Fibroblast of lung (primary cell): ENCODE measurements at places on chromosomes 7 and 10.

DNA sequence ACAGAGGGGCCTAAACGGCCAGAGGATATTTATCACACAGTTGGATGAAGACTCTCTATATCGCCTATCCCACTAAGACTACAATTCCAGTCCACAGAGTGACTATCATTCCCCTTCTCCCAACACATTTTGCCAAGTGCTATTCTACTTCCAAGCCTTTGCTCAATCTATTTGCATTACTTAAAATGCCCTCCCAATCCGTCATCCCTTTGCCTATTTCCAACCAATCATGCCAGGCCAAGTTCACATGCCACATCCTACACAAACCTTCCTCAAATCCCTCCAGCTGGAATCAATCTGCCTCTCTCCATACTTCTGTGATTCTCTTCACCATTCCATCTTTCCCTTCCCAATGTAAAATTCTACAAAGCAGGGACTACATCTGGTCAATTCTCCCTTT lies 38.2 kb downstream of the SMURF1 start:
- DNase-seq, result peak; percentile 38

GRCh38 chr7:111672901-111673300 lies 110.6 kb upstream of the IMMP2L start:
- DNase-seq, result no peak

- peak; percentile 63 for DNase-seq
Observed at GRCh38 chr10:115355162-115355760, 262.1 kb downstream of the ATRNL1 start.

DNA sequence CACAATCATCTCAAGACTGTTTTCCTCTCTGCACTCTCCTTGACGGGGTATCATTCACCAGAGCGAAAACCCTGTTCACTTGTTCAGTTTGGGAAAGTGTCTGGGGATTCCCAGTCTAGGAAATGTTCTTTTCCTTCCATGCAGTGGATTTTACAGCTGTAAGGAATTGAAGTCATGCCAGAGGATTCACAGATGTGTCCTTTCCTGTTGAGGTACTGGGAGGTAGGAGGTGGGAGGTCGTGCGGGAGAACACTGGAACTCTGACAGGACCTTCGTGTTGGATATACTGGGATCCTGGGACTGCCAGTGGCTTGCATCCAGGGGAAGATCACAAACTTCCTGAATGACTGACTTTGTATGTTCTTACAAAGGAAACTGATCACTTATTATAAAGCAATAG lies 185.5 kb downstream of the BMPER start:
- no peak for DNase-seq

DNA sequence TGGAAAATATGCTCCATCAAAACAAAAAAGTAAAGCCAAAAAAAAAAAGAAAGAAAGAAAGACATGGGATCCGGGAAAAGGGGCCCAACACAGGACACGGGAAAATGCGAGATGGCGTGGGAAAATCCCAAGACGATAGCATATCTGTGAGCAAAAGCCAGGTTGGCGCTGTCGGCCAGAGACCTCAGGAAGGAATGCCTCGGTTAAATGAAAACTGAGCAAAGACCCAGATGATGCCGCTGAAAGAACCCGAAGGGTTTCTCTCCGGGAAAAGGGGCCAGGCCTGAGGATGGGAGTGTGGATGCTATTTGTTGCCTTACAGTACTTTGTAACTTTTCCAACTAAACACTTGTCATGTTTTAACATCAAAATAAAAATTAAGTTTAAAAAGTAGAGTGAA lies 49.5 kb upstream of the PPP2R2D start:
- DNase-seq, result no peak

GRCh38 chr10:34428501-34428900 lies 386.6 kb downstream of the PARD3 start:
- DNase-seq, result no peak

GRCh38 chr10:124010563-124011131 lies 82.8 kb downstream of the CHST15 start:
- DNase-seq, result no peak

DNA sequence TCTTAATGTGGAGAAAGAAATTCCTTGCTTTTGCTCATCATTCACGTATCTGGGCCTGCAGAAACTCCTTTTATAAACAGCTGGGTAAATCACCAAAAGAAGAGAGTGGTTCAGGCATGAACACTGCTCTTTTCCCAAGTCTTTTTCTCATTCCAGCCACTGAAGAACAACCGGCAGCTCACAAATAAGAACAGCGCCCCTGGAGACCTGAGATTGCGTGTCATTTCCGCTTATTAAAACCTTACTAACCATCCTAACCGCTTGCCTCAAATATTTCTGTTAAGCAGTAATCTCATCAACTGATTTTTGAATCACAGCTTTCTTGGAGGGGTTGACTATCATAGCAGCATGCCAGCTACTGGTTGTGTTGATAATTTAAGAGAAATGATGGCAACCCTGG lies 213.0 kb upstream of the PLXNA4 start:
- DNase-seq, result no peak

GRCh38 chr10:43803791-43804190 lies 155.1 kb upstream of the ZNF32 start:
- no peak for DNase-seq

DNA sequence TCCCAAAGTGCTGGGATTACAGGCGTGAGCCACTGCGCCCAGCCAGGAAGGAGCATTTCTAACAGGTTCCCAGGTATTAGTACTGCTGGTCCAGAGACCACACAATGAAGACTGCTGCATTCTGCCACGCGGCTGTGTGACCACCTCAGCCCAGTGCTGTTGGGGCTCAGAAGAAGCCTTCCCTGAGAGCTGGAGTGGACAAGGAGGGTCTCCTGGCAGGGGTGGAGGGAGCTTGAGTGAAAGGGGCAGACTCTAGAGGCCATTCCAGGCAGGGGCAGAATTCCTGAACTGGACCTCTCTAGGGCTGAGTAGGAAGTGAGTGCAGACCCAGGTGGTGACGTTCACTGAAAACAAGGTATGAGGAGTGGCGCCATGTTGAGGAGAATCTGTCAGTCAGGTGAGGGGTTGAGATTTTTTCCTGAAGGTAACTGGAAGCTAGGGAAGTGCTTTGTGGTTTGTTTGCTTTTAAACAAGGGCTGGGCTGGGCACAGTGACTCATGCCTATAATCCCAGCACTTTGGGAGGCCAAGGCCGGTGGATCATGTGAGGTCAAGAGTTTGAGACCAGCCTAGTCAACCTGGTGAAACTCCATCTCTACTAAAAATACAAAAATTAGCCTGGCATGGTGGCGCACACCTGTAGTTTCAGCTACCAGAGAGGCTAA lies 67.6 kb downstream of the TACC2 start:
- no peak for DNase-seq

DNA sequence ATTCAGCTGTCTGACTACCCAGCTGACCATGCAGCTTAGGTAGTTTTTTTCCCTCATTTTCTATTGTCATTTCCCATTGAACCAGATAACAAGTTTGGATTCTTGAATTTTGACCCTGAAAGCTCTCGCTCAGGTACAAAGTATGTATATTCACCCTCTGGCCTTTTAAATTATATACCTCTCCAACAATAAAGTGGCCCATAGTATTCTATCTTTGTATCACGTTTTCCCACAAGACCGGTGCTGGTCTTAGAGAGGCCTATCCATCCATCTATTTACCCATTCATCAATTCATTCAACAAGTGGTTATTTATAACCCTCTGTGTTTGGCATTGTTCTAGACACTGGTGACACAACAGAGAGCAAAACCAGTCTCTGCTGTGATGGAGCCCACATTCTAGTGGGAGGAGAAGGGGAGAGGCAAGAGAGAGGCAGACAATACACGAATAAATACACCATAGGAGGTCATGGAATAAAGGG lies 35.2 kb upstream of the NPSR1 start:
- no peak for DNase-seq

DNA sequence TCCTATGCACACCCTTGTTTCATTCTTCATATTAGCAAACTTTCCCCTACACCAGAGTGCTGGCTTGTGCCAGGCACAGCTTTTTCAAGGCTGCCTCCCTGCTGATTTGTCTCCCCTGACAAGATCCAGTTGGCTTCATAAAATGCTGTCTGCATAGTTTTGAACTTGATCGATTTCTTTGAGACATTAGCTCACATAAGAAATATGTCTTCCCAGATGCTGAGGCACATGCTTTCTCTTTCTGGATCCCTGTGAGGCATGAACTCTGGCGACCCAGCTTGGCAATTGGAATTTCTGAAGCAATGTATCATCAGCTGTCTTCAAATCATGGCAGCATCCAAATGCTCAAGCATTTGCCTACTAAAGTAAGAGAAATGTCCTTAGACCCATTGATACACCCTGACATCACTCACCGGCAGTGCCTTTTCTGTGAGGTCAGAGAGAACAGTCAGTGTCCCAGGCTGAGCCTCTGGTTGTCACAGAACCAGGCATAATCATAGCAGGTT lies 616.4 kb upstream of the GHITM start:
- DNase-seq, result no peak

- no peak for DNase-seq
Observed at GRCh38 chr10:13587391-13587790, 626 bp downstream of the PRPF18 start.

GRCh38 chr7:91496251-91496820 lies 232.1 kb downstream of the FZD1 start:
- DNase-seq, result no peak

GRCh38 chr10:58574058-58574457 lies 61.4 kb downstream of the BICC1 start:
- peak; percentile 40 for DNase-seq

GRCh38 chr10:101827919-101828600 lies 9.8 kb upstream of the OGA start:
- no peak for DNase-seq

- DNase-seq, result no peak
Observed at GRCh38 chr7:111729483-111729882, 167.2 kb upstream of the IMMP2L start.

DNA sequence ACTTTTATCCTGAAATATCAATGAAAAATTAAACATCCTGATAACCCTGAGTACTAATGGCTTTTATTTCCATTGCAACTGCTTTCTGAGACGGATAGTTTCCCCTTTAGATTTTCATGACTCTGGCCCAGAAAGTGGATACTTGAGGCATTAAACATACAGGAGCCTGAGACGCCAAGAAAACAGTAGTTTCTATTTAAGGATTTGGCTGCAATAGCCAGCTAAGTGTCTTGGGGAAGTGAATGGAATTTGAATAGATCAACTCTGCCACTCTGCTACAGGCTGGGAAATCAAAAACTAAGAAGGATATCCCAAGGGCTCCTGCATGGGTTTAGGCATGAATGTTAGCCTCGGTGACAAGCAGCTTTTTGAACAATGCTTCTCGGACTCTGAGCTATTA lies 24.7 kb upstream of the GPAM start:
- DNase-seq, result peak; percentile 62

GRCh38 chr10:119020627-119020946 lies 8.9 kb upstream of the NANOS1 start:
- peak; percentile 45 for DNase-seq

DNA sequence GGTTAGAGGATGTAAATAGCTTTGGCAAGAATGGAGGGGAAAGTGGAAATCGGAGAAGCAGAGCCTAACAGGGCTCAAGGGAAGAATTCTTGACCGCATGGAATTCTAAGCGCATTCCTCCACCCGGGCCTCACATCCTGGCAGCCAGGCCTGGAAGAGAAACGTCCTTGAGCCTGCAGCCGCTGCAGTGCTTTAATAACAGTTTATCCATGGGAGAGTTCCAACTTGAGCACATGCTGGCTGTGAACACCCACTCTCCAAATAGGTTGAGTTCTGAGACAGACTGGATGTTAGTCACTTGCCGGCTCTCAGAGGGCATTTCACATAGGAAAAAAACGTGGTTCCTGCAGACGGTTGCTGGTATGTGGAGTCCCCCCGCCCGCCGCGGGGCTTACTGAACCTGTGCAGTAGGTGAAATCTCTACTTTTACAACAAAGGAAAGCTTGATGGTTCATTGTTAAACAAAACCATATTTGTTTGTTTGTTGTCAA lies 61.4 kb upstream of the STEAP1B start:
- peak; percentile 100 for DNase-seq

GRCh38 chr7:137036768-137037167 lies 168.3 kb downstream of the CHRM2 start:
- no peak for DNase-seq

GRCh38 chr7:136869991-136870865 lies 1.8 kb downstream of the CHRM2 start:
- peak; percentile 27 for DNase-seq

DNA sequence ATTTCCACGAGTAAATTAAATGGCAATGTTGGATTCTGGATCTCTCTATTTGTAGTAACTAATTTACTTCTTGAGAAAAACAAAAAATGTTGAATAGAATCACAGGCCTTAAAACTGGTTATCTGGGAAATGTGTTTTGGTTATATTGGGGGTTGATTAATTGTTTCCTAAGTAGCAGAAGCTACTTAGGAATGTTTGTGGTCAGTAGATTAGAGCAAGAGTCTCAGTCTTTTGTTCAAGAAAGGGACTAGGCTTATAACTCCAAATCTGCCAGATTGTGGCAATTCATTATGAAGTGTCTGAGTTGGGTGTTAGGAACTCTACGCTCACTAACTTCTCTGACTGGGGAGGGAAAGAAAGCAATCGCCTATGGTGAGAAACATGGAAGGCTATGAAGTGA lies 244.3 kb upstream of the PHYHIPL start:
- peak; percentile 97 for DNase-seq

- DNase-seq, result no peak
Observed at GRCh38 chr10:103549349-103549685, 55.8 kb downstream of the NEURL1 start.

- DNase-seq, result no peak
Observed at GRCh38 chr7:47681249-47681810, 99.4 kb upstream of the TNS3 start.

DNA sequence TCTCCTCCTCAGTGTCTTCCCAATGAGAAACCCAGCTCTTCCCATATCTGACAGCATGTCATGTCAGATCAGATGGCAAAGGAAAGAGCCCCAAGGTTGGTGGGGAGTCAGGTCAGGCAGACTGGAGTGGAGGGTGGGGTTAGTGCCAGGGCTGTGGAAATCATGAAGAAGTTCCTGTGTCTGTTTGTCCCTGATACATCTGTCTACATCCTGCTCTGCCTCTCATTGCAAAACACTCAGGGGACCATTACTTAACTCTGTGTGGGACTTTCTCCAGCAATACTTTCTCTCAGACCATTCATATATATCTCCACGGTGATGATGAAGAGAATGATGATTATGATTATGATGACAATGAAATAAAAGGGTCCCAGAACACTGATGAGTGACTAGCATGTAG lies 3.3 kb downstream of the PRRT4 start:
- DNase-seq, result no peak

- DNase-seq, result no peak
Observed at GRCh38 chr7:30992414-30992813, 28.7 kb downstream of the GHRHR start.

- peak; percentile 43 for DNase-seq
Observed at GRCh38 chr7:129612112-129613015, 844 bp downstream of the NRF1 start.

DNA sequence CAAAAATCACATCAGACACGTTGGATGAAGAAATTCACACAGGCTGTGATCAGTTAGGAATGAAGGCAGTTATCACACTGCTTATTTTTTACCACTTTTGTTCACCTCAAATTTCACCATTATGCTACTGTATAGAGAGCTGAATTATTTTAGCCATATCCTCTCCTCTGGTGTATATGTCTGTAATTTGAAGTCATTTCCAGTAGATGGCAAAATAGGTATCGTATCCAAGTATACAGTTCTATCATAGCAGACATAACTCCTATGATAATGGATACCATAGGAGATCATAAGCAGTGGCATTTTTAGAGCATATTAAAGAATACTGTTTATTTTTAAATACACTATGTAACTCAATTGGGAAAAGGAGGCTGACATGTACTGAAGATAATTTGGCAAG lies 909.7 kb downstream of the DNAJB9 start:
- no peak for DNase-seq

GRCh38 chr10:108616559-108617285 lies 1306.6 kb downstream of the XPNPEP1 start:
- no peak for DNase-seq
